ENCODE measurements at places on chromosomes 6 and 20.

DNA sequence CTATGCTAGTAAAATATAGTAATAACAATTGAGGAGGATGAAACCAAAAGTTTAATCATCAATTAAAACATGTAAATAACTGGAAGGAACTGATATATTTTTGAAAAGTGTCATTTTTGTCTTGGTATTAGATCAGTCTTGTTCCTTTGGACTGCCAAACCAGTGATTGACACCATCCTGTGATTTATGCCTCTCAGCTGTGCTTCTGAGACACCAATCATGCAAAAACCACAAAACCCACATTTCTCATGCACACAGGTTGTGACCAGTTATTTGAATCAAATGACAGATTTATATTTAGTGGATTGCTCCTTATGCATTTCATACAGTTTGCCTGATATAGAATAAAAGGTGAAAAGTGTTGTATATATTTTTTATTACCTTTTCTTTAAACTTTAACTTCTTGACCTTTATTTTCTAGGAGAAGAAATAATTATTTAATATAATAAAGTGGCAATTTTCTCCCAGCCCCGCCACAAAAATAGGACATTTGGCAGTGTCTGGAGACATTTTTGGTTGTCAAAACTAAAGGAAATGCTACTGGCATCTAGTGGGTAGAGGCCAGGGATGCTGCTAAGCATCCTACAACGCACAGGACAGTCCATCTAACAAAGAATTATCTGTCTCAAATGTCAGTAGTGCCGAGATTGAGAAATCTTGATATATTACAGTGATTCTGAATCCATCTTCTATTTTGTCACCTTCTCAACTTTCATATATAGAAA, 383.6 kb downstream of the BCKDHB start:
- no peak for DNase-seq

DNA sequence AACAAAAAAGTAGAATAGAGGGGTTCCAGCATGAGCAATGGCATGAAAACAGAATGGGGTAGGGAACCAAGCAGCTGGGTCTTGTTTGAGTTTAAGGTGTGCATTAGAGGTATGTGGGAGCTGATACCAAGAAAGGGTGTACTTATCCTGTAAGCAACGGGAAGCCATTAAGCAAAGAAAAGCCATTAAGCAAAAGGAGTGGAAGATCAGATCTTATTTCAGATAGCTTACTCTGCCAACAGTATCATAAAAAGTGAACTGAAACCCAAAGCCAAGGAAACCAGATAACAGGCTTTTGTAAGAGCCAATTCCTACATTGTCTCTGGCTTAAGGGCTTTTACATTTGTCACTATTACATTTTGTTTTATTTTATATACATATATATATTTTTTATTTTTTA, 21.3 kb upstream of the BEND6 start:
- peak; percentile 12 for DNase-seq

GRCh38 chr20:31671324-31671723, 33.6 kb downstream of the COX4I2 start:
- no peak for DNase-seq

- no peak for DNase-seq
Measured at GRCh38 chr6:41823178-41823577, 35.7 kb downstream of the TOMM6 start.

DNA sequence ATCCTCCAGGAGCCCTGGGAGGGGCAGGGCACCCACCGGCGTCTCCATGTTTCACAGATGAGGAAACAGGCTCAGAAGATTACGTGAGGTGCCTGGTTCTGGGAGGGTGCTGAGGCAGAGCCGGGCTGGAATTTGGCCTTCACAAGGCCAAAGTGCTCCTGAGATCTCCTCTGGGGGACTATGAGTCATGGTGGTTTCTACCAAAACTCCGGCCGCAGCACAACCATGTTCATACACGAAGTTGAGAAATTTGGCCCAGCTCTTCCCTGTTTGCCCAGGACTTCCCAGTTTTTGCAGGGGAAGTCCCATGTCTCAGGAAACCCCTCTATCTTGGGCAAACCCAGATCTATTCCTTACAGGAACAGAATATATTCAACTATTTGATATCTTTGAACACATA, 172.9 kb upstream of the CDYL start:
- DNase-seq: no peak

DNA sequence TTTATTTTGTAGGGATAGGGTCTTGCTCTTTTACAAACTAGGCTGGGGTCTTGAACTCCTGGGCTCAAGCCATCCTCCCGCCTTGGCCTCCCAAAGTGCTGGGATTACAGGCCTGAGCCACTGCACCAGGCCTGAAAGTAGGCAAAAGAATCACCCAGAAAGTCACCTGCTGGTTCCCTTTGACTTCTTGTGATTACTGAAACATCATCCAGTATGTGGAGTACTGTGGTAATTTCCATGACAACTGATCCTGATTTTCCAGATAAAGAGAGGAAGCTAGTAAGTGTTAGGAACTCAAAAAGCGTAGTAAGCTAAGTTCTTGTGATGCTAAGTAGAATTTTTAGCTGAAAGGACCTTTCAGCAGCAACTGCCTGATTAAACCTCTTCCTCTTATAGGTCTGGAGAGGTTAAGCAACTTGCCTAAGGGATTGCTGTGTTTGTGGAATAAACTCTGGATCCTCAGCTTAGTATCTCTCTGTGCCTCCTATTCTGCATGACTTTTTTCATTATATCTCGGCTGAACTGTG, 16.8 kb downstream of the RALY start:
- peak; percentile 42 for DNase-seq

DNA sequence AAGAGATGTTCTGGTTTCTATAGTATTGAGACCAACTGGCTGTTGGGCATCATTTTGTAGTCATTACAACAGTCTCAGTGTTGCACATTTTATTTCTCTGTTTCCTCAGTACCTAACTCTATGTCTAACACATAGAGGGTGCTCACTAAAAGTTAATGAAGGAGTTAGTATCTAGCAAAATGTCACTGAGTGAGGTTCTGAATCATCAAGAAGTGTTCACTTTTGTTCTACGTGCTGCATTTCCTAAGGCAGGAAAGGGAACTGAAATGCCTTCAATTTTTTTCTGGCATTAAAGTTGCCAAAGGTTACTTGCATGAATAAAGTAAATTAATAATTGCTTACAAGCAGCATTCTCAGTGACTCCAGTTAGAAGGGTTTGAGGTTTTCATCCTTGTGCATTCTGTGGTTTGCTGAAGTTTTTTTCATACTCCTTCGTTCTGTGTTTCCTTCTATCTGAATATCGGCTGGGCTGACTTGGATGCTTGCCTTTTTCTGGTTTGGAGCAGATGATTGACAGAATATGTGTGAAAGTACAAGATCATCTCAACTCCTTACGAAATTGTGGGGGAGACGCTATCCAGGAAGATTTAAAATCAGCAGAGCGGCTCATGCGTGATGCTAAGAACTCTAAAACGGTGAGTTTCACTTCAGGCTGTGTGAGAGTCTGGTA, 114.5 kb upstream of the SCGN start:
- DNase-seq: no peak

- no peak for DNase-seq
Measured at GRCh38 chr6:159313018-159313417, 143.8 kb downstream of the FNDC1 start.

DNA sequence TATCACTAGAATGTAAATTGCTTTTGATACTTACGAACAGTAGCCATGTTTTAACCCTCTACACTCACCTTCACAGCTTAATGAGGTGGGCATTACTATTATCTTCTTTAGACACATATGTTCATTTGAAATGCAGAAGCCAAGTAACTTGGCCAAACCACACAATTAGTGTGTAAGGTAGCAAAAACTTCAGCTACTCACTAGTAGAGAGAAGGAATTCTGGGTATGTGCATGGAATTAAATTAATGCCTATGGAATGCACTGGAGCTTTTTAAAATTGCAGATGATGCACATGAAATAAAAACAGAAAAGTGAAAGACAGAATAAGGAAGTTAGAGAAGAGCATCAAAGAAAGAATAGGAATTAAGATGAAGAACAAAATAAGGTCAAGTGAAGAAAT, 494.0 kb downstream of the ADGRB3 start:
- no peak for DNase-seq

DNA sequence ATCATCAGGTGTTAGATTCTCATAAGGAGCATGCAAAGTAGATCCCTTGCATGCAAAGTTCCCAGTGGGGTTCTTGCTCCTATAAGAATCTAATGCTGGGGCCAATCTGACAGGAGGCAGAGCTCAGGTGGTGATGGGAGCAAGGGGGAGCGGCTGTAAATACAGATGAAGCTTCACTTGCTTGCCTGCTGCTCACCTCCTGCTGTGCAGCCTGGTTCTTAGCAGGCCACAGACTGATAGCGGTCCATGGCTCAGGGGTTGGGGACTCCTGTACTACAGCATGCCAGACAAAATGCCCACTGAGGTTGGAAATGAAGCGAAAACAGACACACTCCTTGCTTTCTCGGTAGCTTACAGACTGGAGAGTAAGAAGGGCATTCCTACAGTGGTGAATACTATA, 386.8 kb downstream of the PLCB1 start:
- no peak for DNase-seq

DNA sequence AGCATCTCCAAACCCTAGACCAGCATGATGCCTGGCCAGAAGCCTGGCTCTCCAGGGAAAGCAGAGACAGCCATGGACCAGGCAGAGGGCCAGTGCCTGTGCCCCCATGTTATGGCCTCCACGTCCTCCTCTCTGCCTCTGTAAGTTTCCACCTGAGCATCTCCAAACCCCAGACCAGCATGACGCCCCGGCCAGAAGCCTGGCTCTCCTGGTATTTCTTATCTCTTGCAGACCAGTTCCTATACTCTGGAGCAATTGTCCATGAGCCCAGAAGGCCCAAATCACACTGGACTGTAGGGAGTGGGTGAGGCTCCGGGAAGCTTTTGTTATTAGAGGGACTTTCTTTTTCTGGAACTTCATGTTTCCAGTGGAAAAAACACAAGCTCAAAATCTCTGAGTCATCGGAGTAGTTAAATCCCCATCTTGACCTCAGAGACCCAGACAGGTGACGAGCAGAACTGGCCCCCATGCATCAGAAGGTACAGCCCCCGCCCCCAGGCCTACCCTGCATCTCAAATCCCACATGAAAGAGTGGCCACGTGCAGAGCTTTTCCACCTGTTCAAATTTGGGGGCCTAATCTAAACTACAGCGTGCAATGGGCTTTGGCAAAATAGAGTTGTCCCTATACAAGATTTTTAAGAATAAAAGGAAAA, 110.2 kb upstream of the FOXQ1 start:
- no peak for DNase-seq

DNA sequence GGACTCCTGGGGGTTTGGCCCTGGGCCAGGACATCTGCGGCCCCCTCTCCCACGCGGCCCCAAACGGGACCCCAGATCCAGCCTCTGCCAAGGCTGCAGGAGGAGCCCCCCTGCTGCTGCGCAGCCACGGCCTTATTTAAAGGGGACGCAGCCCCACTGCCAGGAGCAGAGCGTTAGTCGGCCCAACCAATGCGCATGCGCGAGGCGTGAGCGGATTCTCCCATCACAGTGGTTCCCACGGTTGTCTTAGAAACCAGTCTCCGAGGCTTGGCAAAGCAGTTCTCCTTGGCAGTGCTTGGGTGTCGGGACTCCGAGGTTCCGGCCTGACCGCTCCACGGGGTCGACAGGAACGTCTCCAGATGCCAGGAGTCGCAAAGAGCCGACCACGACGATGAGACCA, 288.3 kb upstream of the ZNF337 start:
- peak; percentile 6 for DNase-seq

- DNase-seq: no peak
Measured at GRCh38 chr6:77796824-77797809, 144.3 kb downstream of the MEI4 start.

Measured in muscle of leg (tissue), 16 donors.